ENCODE measurements at places on chromosomes 7 and 10.

DNA sequence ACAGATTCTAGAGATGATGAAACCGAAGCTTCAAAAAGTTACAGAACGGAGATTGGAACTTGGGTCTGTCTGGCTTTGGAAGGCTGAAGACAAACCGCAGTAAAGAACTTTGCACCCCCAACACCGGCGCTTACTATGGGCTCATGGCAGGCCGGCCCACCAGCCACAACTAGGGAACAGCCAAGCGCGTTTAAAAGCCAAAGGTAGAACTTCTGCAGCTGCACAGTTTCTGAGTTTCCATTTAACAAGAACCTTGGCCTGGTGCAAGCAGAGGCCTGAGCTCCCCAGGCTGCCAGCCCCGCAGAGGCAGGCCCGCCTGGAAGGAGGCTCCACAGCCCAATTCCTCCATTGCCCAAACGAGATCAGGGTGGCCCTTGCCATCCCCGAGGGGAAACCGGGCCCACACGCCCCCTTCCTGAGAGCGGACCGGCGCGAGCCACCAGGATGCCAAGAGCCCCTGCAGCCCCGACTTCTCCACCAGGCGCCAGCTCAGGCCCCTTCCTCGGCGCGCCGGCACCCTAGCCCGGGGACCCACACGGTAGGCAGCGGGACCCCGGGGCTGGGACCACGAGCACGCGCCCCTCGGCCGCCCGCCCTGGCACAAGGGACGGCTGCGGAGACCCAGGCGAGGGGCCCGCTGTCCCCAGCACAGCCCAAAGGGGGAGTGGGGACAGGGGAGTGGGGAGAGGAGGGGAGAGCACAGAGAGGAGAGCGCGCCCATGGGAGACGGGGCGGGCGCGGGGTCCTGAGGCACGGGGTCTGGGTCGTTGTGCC lies 566 bp downstream of the MAD1L1 start:
- peak; percentile 18 for DNase-seq

DNA sequence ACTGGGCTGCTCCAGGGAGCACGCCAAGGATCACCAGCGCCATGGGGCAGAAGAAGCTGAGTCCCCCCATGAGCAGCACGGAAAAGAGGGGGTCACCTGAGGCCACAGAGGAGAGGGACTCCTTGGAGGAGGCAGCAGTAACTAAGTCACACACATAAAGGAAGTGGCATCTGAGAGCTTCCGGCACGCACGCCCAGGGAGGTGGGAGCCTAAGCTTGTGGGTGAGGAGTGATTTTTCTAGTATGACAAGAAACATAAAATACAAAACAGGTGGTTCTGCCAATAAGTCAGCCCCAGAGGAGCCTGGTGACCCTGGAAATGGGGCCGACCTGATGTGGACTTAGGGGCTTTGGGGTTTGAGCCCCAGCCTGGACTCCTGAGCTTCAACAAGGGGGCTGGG lies 60.8 kb downstream of the CARD11 start:
- DNase-seq: peak; percentile 65

GRCh38 chr10:2122431-2123124 lies 385.3 kb upstream of the ADARB2 start:
- no peak for DNase-seq

GRCh38 chr7:101757879-101758278 lies 59.5 kb upstream of the CUX1 start:
- no peak for DNase-seq

DNA sequence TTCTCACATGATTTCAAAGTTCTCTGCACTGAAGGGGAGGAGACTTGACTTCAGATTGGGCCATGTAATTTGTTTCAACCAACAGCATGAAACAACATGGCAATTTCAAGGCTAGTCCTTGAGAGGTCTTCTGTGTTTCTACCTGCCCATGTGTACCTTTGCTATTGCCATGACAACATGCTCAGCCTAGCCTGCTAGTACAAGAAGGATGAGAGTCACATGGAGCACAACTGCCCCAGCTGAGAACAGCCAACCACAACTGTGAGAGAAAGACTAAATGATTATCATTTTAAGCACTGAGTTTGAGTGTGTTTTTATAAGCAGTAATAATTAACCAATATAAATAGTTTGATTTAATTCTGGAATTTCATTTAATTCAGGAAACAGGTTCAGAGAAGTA lies 41.9 kb downstream of the ANKMY2 start:
- DNase-seq: no peak
